Activated CD4-positive, alpha-beta T cell treated with anti-CD3 and anti-CD28 coated beads, Interleukin-2, amount 10 ng/mL, durations not matched to agents 24 days and 14 days (primary cell): ENCODE measurements at places on chromosomes 5 and 9. TPM values are rescaled to one million over a fixed set of nuclear protein-coding genes. Genes with fewer than 3 reads are reported as not detected.

ANKRD55 gene
- total RNA-seq = 0.79 and 1.0 TPM in 2 replicates

DNA sequence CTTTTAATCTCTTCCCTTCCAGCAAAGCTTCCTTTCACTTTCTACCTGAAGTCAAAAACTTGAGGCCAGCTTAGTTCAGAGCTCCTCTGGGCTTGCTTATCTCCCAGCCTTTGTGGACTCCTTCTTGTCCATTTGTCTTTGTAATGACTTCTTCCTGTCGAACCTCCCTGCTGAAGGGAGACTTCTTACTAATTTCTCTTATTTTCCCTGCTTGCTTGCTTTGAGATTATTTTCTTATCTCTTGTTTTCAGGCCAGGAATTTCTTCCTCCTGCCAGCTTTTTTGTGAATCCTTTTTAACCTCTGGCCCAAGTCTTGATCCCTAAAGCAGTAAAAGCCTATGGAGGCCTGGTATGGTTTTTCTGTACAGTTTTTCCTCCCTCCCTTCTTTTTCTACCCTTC lies 46.8 kb upstream of the DHFR start:
- no peak overlapping the region for H3K27ac ChIP-seq
- no peak overlapping the region for H3K4me3 ChIP-seq
- DNase-seq = no peak
- H3K4me1 ChIP-seq = peaks cover 13% of the 10 kb centered on the region
- peaks cover 34% of the 10 kb centered on the region for H3K36me3 ChIP-seq

TXNDC15 gene
- total RNA-seq = 46.2 and 51.3 TPM in 2 replicates

SLC6A19 gene
- not detected in 2 replicates for total RNA-seq

GRCh38 chr5:107630184-107630583 lies 40.6 kb downstream of the EFNA5 start:
- no peaks in the 10 kb centered on the region for H3K36me3 ChIP-seq
- H3K27me3 ChIP-seq = no peaks in the 10 kb centered on the region
- H3K27ac ChIP-seq = no peak overlapping the region
- no peak overlapping the region for H3K4me3 ChIP-seq
- no peak for DNase-seq

DNA sequence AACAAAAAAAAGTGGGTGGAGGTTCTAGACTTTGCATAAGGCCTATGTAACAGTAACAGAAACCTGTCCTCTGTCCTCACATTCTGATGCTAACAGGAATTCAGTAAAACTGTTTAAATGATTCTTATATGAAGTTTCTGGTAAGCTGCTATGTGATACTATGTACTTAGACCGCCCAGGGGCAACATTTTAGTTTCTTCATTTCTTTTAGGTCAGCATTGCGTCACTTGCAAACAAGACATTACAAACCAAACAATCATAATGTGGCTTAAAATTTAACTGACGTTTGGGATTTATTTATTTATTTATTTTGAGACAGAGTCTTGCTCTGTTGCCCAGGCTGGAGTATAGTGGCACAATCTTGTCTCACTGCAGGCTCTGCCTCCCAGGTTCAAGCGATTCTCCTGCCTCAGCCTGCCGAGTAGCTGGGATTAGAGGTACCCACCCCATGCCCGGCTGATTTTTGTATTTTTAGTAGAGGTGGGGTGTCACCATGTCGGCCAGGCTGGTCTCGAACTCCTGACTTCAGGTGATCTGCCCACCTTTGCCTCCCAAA lies 44.3 kb downstream of the TENT4A start:
- H3K27ac ChIP-seq = no peak overlapping the region
- H3K27me3 ChIP-seq = no peaks in the 10 kb centered on the region
- no peak for DNase-seq
- H3K4me3 ChIP-seq = no peak overlapping the region
- H3K4me1 ChIP-seq = no peaks in the 10 kb centered on the region
- H3K36me3 ChIP-seq = peaks cover 41% of the 10 kb centered on the region

DNA sequence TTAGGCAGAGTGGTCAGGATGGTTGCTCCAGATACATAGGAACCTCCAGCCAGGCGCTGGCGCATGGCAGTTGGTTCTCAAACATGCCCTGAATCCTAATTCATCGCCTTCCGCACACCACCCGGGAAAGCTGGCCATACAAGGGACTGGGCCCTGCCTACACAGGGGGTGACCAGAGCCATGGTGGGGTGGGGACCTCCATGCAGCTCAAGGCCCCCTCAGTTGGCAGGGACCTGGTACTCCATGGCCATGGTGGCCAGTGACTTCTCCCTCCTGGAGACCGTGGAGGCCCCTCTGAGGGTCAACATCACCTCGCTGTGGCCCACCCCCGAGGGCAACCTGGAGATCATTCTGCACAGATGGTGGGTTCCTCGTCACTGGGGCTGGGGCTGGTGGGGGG lies 26.8 kb downstream of the PAEP start:
- no peaks in the 10 kb centered on the region for H3K4me1 ChIP-seq
- H3K36me3 ChIP-seq = no peaks in the 10 kb centered on the region
- H3K4me3 ChIP-seq = no peak overlapping the region
- H3K27me3 ChIP-seq = no peaks in the 10 kb centered on the region
